Cerebellar nuclear complex (tissue), 1 donor: ENCODE measurements at places on chromosomes 3 and 15.

- no peak for DNase-seq
Observed at GRCh38 chr3:48433472-48434118, 3.7 kb upstream of the PLXNB1 start.

- no peak for DNase-seq
Observed at GRCh38 chr3:59731943-59732342, 682.1 kb upstream of the CFAP20DC start.

DNA sequence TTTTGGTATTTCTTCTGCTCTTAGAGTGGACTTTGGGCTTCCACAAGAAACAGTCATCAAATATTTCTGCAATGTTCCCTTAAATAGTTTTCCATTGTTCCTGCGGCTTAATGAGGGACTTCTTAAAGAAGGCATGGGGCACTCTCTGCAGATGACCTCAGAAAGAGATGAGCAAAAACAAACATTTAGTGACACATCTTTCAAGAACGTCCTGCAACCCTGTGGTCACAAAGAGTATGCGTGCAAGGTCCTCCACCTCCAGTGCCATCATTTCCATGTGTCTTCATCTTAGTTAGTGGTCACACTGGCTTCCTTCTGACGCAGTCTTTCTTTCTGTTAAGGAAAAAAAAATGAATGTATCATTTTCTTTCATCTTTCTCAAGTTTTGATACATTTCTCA lies 56.2 kb downstream of the GREM1 start:
- no peak for DNase-seq

DNA sequence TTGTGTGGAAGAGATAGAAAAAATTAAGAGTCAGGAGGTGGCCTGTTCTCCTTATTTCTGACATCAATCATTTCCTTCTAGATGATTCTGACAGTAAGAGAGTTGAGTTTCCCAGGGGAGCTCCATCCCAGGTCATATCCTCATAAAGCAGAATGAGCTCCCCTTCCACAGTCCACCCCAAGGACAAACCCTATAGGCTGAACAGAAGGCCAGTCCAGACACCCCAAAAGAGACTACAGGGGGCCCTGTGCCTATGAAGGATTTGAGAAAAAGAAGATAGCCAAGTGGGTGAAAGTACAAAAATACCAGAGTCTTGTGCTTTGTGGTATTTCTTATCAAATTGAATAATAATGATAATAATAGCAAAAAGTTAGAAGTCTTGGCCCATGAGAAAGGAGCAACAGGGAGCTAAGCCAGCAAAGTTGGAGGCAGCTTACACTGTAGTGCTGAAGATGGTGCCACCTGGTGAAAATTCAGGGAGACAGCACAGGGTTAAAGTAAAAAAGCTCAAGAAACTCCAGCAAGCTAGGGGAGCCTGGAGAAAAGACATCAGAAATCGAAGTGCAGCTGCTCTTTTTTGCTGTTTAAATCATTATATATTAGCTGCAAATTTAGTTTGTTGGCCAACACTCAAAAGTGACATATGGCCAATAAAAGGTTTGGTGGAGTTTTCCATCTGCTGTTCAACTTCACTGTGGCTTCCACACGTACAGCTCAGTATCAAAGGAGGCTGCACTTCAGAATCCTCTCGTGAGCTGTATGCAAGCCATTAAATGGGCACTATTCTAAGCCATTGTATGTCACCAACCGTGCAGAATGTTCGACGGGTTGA lies 35.8 kb upstream of the SLC24A5 start:
- DNase-seq, result no peak

DNA sequence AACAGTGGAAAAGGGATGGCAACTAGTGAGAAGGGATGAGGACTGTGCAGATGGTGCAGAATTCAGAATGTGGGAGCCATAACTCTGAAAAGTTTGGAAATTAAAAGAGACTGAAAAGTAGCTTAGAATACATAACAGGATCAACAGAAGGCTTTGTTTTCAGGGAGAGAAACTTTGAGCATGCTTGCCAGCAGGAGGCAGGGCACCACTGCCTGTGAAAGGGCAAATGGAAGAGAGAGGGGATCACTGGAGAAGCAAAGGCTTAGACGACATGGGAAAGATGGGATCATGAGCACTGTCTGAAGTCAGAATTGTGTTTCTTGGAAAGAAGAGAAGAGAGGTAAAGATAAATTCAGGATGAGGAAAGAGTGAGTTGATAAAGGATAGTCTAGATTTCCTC lies 99.6 kb downstream of the ABI3BP start:
- no peak for DNase-seq

GRCh38 chr3:98322101-98322500 lies 31.6 kb upstream of the OR5K4 start:
- no peak for DNase-seq

DNA sequence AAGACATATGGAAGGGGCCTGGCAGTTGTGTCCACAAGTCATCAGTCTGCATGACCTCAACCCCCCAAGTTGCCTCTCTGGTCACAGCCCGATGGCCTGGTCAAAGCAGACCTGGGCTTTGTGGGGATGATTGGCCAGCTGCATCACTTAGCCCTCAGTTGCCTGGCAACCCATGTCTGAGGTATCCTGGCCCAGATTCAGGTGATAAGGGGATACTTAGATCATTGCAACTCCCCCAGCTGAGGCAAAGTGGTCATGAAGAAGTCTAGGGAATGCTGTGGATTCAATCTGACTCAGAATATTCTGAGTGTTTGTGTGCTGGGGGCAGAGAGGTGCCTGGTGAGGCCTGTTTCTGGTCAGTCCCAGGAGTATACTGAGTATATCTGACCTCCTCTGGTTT lies 5.0 kb downstream of the GPR156 start:
- DNase-seq, result no peak

DNA sequence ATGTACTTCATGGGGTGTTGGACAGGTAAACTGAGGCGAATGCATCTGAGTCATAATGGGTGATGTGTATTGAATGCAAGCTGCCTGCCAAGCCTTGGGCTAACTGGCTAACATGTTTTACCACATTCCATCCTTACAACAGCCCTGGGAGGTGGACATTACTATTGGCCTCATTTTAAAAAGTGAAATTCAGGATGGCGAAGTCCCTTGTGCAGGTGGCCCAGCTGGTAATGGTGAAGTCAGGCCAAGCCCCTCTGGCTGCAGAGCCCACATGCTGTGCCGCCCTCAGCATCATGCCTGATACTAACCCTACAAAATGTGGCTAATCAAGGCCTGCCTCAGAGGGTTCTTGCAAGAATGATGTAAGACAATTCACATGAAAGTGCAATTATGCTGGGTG lies 60.0 kb upstream of the CHD2 start:
- DNase-seq, result no peak

DNA sequence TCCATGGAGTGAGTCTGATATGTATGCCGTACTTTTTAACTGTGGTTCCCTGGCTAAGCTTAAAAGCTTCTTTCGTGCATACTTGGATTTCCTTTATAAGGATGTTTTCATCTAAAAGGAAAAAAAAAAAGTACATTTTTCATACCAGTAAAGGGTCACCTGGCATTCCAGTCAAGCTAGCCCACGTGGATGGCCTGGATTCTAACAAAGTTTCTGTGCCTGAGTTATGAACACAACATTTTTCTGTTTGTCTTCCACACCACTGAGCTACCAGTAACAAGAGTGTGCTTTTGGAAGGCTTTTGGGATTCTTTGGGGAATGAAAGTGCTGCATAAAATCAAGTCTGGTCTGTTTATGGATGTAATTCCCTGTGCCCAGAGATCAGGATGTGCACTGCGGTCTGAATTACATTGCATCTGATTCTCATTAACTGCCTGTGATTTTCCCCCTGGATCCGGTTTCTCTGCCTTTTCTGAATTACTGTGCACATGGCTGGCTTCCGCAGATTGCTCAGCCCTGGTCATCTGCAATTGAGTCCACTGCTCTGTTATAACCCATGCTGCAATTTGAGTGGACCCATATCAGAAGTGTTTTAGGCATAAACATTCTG lies 38.2 kb upstream of the MAGI1 start:
- no peak for DNase-seq

DNA sequence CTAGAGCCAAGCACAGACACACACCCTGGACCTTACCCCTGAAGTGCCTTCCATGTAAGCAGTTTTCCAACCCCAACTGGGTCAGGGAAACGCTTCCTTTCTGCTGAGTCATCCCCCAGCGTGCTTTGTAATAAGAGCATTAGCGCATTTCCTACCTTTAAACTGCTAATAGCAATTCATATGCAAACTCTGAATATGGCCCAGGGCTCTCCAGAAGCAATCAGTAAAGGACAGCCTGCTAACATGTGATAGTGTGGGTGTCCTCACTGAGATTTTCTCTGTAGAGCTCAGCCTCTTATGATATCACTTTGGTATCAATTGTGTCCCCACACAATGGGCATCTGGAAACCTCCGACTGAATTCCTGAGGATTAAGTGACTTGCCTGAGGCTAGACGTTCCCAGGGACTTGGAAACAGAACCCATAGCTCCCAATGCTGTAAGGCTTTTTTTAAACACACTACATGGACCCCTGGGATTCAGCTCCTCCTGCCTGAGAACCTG lies 5.6 kb downstream of the GABRB3 start:
- no peak for DNase-seq

DNA sequence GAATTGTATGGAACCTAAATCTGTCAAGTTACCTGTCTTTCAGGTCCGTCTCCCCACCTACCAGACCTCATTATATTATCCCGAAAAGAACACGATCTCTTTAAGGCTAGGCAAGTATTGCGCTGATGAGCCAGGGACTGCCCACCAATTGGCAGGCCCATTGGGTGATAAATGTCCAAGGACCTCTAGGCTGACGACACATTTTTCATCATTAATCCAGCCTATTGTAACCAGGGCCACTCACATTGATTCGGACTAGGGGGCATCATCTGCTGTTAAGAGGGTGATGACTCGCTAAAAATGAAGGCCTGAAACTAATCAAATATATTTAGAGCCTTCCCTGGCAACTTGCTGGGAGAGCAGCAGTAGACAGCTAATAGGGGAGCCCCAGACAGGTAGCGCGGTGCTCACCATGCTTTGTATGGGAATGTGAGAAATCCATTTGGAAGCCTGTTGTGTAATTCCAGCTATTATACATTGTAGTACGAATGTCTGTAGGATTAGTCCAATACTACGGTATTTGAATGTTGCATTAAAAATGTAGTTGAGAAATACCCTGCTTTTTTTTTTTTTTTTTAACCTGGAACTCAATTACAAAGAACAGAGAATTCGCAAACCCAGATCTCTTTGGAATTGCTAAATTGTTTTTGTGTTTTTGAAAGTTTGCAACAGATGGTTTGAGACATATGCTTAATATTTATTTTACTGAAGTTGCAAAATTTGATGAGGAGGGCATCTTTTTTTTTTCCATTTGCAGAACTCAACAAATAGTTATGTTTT lies 156.1 kb downstream of the ROBO2 start:
- DNase-seq, result no peak
